ENCODE measurements at places on chromosomes 1 and 21.
A peak's percentile ranks its signal among the peaks of the same experiment; 100 is the strongest.

DNA sequence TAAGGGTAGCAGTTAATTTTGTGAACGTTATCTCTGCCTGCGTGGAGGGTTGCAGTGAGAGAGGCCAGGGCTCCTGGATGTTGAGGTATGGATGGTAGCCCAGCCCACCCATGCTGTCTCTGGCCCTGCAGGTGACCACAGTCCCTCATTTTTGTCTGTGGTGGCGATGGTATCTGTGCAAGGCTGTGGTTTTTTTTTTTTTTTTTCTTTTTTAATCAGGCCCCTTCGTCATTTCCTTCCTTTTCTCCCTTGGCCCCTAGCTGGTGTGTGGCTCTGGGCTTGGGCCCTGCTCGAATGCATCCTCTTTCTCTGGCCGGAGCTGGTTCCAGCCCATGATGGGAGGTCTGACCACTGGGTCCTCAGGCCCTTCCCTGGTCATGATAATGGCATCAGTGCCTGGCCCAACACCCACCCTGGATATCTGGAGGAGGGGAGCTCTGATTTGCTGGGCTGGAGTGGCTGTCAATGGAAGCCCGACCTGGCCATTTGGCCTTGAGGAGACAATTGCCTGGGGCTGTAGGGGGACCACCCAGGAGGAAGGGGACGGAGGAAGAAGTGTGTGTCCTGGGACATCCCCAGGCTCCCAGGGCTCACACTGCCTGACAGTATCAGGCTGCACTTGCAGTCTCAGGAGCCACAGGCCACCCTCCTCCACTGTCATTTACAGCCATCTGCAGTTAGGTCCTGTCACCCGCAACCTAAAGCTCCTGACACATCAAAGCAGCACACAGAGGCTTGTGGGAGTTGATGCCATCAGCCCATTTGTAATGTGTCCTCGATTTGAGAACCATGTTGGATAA lies 8.1 kb upstream of the RNF187 start:
- DNase-seq, result no peak

GRCh38 chr1:11730429-11730891 lies 5.5 kb upstream of the AGTRAP start:
- peak; percentile 33 for DNase-seq

DNA sequence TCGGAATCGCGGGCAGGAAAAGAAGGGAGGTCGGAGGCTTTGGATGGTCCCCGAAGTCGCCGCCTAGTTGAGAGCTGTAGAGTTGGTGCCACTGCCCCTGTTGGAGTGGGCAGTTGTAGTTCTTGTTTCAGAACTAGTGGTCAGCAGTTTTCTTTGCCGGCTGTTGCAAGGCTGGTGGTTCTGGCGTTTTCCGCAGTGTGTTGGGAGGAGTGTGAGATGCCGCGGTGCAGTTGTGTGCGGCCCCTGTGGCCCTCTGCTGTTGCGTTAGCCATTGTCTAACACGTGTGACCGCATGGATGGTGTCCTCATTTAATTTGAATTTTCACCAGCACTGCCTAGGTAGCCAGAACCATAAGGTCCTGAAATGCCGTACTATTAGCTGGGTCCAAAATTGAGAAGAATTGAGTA lies 1.4 kb downstream of the ARF1 start:
- DNase-seq, result no peak

DNA sequence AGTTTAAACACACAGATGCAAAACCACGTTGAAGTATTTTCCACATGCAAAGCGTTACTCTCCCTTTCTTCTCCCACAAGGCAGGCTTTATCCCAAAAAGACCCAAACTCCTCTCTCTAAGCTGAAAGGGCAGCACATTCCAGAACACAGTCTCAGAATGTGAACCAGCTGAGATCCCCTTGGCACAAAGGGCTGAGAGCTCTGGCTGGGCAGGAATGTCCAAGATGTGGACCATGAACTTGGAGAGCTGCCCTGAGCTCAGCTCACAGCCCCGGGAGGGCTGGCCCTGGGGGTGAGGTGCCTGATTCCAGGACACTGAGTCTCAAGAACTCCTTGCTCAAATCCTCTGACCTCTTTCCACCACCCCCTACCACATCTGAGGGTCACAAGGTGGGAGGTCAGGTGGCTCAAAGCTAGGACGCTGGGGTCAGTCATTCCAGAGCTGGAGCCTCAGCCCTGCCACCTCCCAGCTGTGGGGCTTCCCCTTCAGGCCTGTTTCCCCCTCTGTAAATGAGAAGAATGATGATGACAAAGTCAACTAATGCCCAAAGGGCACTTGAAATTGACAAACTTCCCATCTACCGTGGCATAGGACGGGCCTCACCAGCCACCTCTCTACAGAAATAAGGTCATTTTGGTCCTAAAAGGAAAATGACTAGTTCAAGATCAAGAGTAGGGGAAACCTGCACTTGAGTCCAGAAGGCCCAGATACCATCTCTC lies 11.5 kb downstream of the ALDH4A1 start:
- DNase-seq, result no peak

GRCh38 chr1:45393718-45394302 lies 53.6 kb upstream of the MUTYH start:
- peak; percentile 21 for DNase-seq

DNA sequence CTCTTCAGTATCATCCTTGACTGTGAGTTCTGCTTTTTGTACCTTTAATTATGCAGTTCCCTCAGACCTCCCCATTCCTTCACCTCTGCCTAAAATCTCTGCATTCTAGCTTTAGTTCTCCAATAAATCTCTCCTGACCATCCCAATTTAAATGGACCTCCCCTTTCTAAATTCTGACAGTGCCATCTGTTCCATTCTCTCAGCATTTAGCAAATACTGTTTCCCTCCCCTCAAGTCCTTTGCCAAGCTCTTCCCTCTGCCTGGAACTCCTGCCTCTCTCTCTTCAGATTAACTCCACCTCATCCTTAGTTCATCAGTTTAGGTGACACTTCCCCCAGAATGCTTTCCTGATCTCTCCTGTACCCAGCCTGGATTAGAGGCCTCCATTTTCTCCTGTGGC lies 54.0 kb upstream of the JUN start:
- no peak for DNase-seq

- DNase-seq, result no peak
Observed at GRCh38 chr1:230940848-230941247, 37.8 kb downstream of the TTC13 start.

DNA sequence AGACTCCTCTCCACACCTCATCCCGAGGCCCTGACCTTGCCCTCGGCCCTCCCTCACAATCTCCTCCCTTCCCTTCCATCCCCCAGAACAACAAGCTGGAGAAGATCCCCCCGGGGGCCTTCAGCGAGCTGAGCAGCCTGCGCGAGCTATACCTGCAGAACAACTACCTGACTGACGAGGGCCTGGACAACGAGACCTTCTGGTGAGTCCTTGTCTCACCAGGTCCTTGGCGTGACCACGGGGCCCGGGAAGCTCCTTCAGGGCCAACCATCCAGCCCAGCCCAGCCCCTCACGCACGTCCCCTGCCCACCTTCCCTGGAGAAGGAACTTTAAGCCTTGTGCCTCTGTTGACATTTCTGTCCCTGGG lies 15.6 kb downstream of the PODN start:
- no peak for DNase-seq

DNA sequence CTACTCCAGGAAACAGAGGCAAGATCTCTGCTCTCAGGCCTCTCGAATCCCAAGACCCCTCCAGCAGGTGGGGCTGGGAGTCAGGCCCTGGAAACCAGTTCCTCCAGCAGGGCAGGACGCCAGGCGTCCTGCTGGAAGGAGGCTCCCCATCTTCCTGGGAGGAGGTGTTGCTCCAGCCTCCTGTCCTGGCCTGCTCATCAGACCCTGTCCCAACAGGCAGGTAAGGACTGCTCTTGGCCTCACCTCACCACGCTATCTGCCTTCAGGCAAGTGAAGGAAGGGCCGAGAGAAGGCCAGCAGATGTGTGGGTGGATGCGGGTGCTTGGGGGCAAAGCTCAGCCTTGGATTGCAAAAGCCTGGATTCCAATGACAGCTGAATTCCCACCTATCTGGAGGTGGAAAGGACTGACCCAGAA lies 82.9 kb downstream of the SSBP3 start:
- DNase-seq, result no peak

DNA sequence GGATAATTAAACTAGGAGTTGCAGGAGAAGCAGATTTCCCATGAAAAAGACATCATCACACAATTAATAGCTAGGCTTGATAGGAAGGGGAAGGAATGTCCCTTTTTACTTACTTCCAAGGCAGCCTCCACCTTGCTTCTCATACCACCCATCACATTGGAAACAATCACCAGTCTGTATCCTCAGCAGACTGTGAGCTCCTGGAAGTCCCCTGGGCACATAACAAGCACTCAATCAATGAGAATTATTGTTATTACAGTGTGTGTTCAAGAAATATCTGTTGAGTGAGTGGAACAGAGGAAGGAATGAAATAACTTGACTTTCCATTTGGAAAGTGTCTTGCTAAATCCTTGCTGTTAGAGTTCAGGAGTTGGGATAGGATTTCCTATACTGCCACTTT lies 36.2 kb downstream of the HIVEP3 start:
- DNase-seq, result no peak

GRCh38 chr1:198889101-198889500 lies 250.3 kb downstream of the PTPRC start:
- DNase-seq, result no peak

GRCh38 chr1:41322835-41323234 lies 38.4 kb upstream of the FOXO6 start:
- DNase-seq, result peak; percentile 49

- no peak for DNase-seq
Observed at GRCh38 chr1:36988741-36989193, 45.5 kb downstream of the GRIK3 start.

- DNase-seq, result no peak
Observed at GRCh38 chr21:39630827-39631226, 18.1 kb downstream of the B3GALT5 start.

GRCh38 chr1:235404190-235404589 lies 37.0 kb downstream of the TBCE start:
- no peak for DNase-seq

DNA sequence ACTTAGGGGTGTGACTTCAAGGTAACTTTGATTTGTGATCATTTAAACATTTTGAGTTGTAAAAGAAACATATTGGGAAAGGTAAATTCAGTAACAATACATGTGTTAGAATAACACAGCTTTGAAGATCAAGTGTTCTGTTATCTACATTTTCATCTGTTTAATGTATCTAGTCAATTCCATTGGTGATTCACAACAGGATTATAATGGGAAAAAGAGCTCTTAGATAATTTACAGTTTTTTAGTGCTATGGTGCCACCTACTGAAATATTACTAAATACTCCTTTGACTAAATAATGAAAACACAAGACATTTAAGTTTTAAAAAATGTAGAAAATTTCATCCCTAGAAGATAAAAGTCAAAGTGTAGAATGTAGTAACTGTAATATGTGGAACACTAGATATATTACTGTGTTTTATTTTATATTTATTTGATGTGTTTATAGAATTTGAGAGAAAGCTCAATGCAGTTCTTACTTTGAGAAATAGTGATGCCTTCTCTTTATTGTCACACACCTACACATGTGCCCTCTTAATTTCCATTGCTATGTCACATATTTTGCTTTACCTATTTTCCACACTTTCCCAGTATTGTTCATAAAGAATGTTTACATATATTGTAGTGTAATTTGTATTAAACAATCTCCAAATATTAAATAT lies 47.4 kb downstream of the PTPRC start:
- no peak for DNase-seq

DNA sequence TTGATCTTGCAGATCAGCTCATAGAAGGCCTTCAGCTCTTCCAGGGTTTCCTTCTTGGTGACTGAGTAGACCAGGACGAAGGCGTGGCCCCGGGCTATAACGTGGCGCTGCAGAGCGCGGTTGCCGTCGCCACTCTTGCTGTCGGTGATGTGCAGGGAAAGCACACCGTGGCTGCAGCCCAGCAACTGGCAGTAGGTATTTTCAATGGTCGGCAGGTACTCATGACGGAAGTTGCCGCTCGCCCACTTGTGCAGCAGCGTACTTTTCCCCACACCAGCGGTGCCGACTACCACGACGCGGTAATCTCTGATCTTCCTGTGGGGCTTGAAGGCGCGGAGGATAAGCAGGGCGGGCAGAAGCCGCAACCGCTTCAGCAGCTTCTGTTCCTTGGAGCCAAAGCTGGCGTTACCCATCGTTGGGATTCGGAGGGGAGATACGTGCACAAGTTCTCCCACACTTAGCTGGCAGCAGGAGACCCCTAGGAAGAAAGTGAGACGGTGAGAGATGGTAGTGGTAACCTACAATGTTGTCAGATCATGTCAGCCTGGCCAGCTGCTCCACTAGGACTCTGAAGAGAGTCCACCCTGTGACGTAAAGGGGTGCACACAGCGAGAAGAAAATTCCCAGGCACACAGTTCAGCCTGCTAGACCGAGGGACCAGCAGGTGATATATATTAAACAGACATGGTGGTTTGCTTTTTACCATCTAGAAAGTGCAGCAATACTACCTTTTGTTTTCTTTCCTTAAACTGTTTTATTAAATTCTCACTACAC lies 3.4 kb downstream of the DIRAS3 start:
- no peak for DNase-seq

DNA sequence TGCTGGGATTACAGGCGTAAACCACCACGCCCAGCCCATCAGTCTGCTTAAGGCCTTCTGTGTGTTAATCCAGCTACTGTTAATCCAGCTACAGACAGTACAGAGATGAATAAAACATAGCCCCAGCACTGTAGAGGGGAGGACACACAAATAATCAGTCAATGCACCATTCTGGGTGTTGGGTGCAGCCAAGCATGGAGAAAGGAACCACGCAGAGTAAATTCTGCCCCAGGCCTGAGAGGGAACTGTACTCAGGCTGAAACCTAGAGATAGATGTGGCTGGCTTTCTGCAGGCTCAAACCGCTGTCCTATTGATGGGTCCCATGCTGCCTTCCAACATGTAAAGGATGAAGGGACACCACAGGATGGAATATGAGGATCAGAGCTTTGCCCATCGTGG lies 136.8 kb upstream of the IGSF21 start:
- DNase-seq, result no peak

DNA sequence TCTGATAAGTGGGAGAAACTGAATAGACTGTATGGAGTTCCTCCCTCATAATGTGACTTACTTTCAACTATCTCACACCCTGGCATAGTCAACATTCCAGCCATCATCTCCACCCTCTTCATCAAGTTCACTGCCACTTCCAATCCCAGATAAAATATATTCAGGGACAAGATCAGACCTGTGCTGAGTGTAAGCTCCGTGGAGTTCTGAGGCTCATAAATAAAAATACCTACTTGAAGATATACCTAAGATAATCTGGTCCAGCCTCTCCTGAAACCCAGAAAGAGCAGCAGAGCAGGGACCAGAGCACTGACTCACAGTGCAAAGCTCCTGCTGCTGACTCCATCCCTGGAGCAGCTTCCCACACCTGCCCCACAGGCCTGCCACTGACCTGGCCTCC lies 1.7 kb upstream of the LCE7A start:
- DNase-seq, result no peak

GRCh38 chr1:168717906-168718891 lies 10.8 kb downstream of the DPT start:
- DNase-seq, result no peak

Measured in stimulated activated naive CD8-positive, alpha-beta T cell treated with anti-CD3 and anti-CD28 coated beads, Interleukin-15, Interleukin-2, amounts not matched to agents 100 U/mL and 50 U/mL, for 24 hours (primary cell).